ENCODE measurements at places on chromosomes 7 and 10. TPM values are rescaled to one million over a fixed set of nuclear protein-coding genes. Genes with fewer than 3 reads are reported as not detected.

DNA sequence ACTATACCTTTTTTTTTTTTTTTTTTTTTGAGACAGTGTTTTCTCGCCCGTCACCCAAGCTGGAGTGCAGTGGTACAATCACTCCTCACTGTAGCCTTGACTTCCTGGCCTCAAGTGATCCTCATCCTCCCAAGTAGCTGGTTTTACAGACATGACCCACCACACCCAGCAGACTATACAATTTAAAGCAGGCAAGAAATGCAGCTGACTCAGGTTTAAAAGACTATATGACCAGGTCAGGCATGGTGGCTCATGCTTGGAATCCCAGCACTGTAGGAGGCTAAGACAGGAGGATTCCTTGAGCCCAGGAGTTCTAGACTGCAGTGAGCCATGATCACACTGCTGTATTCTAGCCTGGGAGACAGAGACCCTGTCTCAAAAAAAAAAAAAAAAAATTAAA lies 89.5 kb upstream of the AUTS2 start:
- DNase-seq = no peak

- DNase-seq = no peak
Observed at GRCh38 chr7:25444991-25445390, 216.7 kb upstream of the NPVF start.

GRCh38 chr7:38512291-38512690 lies 118.9 kb downstream of the AMPH start:
- DNase-seq = no peak

DNA sequence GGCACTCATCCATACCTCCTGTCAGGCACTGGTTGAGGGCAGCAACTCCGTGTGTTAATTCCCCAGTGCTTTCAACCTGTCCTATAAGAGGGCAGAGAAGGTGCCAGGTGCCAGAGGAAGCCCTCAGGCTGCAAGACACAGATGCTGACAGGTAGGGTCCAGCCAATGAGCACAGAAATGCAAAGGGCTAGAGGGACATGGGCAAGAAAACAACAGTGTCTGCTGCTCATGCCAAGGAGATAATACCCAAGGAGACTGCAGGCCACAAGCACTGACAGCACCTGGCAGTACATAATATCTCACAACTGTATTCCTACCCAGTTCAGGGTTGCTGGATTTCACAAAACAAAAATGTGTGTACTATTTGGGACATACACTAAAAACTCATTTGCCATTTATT lies 38.4 kb upstream of the TM9SF3 start:
- DNase-seq = no peak

DNA sequence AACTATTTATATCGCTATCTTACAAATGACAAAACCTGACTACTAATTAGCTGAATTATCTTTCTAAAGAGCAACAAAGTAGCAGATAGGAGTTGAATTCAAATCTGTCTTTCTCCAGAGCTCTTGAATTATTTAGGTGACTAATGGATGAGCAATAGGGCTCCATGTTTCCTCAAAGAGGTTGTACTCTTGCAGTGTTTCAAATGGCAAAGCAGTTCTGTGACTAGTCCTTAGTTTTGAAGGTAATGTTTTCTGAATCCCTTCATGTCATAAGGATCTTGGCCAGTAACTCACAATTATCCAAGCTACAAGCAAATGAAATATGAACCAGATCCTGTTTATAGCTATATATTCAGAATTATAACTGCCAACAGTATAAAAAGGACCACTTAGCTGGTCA lies 999.7 kb downstream of the NRG3 start:
- no peak for DNase-seq

- DNase-seq = no peak
Observed at GRCh38 chr7:112481121-112481736, 438 bp downstream of the LSMEM1 start.

DNA sequence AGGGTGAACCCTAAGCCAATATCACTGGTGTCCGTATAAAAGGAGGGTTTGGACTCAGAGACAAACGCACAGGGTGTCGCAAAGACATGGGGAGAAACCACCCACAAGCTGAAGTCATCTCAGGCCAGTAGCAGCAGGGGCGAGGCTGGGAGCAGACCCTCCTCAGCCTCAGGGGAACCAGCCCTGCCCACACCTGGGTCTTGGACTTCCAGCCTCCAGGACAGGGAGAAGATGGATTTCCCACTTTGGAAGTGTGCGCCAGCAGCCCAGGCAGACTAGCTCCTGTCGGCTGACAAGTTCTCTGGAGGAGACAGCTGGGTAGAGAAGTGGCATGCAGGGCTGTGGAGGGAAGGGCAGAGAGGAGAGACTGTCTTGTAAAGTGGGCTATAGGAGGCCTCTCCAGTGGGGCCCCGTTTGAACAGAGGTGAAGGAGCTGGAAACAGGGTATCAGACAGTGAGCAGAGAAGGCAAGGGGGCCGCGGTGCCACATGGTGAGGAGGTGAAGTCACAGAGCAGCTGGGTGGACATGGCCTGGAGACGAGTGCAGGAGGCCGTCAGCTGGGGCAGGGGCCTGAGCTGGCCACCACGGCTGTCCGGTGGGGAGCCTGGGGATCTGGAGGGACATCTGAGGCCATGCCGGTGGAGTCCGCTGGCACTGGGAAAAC lies 475.6 kb downstream of the PTPRN2 start:
- peak; percentile 72 for DNase-seq

DNA sequence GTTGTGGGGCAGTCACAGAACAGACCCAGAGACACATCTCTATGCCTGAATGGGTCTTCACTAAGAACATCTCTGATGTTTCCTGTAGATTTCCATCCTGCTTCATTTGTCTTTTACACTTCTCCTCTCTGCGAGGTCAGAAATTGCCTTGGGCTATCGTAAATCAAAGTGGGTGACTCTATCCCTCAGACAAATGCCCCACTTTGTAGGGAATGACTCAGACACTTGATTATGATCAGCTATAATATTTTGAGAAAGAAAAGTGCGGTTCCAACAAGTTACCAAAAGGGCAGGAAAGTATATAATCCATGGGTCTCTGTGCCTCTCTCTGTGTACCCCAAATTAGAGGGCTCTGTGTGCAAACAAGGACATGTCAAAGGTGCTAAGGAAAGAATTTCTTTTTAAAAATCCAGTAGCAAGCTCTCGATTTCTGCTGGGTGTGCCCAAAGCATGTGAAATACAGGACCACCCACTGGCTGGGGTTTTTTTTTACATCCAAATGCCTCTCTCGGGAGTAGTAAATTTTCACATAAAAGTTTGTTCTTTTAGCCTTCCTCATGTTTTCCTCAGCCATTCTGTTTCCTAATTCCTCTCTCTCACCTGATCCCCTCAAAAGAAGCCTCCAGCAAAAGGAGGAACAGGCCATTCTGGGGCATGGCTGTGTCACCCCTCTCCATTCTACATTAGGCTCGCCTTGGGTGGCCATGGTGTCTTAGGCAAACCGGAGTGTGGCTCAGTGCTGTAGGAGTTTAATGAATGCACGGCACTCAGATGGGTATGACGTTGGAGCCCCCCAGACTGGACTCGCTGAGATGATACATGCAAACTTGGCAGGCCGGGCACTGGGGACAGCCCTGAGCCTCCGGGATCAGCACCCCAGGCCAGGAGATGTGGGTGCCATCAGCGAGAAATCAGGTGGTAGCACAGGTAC lies 6.3 kb upstream of the OPN4 start:
- peak; percentile 84 for DNase-seq

- no peak for DNase-seq
Observed at GRCh38 chr7:141752634-141753033, 11.3 kb upstream of the TAS2R3 start.

DNA sequence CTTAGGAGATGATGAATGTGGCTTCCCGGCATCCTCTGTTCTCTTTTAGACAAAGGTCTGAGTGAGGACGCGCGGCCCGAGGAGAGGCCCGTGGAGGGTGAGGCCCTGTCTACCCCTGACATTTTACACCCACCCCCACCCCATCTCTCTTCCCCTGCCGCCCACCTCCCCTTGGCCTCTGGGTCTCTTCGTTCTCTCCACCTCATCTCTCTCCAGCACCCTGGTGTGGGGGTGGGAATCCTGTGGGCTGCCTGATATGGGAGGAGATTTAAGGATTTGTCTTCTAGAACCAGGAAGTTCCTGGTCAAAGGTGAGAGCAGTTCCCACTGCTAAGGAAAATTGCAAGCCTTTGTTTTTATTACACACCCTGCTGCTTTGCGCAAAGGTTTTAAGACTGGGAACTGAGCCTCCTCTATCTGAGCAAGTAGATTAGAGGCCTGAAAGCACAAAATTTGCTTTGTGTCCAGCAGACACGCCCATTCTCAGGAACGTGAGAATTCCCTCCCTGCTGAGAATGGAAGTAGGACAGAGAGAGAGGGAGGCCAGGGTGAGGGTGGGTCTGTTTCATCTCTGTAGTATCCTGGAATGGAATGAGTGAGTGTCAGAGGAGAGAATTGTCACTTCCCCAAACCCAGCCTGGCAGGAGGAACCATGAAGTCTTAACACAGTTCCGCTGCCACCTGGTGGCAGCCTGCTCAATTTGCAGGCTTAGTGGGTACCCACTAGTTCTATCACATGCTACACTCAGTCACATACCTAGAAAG lies 91.2 kb downstream of the GTF2IRD1 start:
- no peak for DNase-seq

- DNase-seq = no peak
Observed at GRCh38 chr7:70654979-70655378, 477.0 kb upstream of the GALNT17 start.

DNA sequence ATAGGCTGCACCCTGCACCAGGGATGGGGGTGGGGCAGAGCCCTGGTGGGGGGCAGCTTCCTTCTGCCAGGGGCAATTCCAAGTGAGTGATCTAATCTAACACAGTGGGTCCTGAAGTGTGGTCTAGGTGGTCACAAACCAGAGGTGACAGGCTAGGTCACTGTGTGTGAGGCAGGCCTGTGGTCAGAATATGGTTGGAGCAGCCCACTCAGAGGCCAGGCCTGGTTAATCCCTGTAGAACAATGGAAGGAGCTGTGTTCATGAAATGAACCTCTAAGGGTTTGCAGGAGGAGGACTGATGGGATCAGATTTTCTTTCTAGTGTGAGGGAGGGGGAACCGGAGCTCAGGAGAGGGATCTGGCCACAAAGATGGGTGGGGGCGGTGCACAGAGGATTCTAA lies 10.0 kb upstream of the TSPAN14 start:
- DNase-seq = no peak

GRCh38 chr10:35480142-35480541 lies 125.0 kb upstream of the GJD4 start:
- no peak for DNase-seq

DNA sequence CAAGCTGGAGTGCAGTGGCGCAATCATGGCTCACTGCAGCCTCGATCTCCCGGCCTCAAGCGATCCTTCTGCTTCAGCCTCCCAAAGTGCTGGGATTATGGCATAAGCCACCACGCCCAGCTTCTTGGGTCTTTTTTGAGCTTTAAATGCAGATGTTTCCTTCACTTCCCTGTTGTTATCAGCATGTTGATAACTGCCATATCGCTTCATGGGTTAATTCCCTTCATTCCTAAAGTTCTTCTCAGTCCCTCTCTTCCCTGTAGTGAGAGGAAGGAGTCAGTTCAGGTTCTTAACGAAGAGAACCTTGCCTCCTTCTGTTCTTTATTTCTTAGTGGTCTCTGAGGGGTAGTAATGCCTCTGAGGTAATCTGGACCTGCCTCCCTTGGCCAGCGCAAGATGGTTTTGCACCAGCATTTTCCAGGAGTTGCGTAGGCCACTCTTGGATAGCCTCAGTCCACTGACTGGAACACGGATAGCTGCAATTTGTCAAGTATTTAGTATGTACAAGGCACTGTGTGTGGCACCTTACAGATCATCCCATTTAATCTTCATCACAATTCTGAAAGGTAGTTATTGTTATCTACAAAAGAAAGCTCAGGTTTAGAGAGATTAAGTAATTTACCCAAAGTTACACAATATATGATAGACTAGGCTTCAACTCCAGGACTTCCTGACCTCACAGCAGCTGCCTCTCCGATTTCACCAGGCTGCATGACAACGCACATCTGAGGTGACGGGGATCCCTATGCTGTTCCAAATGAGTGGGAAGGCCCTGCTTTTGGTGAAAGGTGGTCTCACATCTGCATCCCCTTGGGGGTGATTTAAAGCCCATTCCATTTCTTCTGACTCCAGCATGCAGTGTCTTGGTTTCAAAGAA lies 60.5 kb downstream of the GATA3 start:
- DNase-seq = no peak

DNA sequence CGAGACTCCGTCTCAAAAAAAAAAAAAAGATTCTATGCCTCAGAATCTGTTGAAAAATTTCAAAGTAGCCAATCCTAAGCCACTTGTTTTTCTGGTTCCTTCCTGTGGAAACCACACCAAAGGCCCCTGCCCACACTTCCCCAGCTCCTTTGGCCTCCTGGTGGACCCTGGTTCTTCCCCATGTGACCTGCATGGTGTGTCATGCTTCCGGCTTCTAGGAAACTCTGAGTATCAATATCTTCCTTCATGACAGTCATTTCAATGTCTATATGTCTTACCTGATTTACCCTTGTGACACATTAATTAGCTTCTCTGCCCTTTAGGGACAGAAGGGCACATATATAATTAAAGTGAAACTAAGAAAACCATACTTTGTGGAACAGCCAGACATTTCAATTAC lies 80.4 kb upstream of the GRB10 start:
- no peak for DNase-seq

- peak; percentile 86 for DNase-seq
Observed at GRCh38 chr10:74827045-74827441, 643 bp downstream of the KAT6B start.

- no peak for DNase-seq
Observed at GRCh38 chr10:60208676-60209269, 180.9 kb downstream of the ANK3 start.

GRCh38 chr7:92615861-92616260 lies 25.7 kb upstream of the FAM133B start:
- no peak for DNase-seq

GRCh38 chr10:22042557-22043326 lies 39.2 kb upstream of the DNAJC1 start:
- no peak for DNase-seq

DNA sequence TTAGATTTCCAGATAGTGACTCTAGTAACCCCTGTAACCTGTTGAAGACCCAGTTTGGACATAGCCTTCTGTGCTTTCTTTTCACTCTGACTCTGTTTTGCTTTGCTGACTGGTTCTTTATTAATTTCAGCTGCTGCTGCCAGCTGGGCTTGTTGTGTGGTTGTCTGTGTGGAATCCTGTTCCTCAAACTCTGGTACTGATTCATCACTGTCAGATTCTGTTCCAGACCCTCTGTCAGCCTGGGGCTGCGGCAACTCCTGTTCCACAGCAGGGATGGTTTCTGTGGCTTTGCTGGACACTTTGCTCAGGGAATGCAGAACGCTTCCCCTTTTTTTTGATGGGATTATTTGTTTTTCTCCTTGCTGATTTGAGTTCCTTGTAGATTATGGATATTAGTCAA lies 104.9 kb downstream of the SEC23IP start:
- no peak for DNase-seq

GRCh38 chr10:28366994-28367393 lies 64.1 kb upstream of the MPP7 start:
- no peak for DNase-seq

- no peak for DNase-seq
Observed at GRCh38 chr7:27101957-27102580, 414 bp downstream of the HOXA2 start.

- DNase-seq = no peak
Observed at GRCh38 chr7:116353647-116354046, 143.3 kb downstream of the TES start.

- no peak for DNase-seq
Observed at GRCh38 chr10:32788359-32788758, 169.7 kb downstream of the ITGB1 start.

ERVW-1 gene
- not detected for total RNA-seq

LRIT1 gene
- not detected for total RNA-seq

COL28A1 gene
- total RNA-seq = 0.22 TPM

SPDYE6 gene
- total RNA-seq = not detected

HTR7 gene
- 0.74 TPM for total RNA-seq

CCM2 gene
- 53.2 TPM for total RNA-seq

PDK4 gene
- 482 TPM for total RNA-seq

ZNF804B gene
- not detected for total RNA-seq

ESYT2 gene
- 79.5 TPM for total RNA-seq

Data from mesenteric fat pad (tissue), 1 donor.